Lower leg skin (tissue), 4 donors: ENCODE measurements at places on chromosomes 4 and X. TPM values are rescaled to one million over a fixed set of nuclear protein-coding genes. Genes with fewer than 3 reads are reported as not detected.

Gene TMEM164
- 73.2 TPM for total RNA-seq

Gene NEIL3
- total RNA-seq, result 1.8 TPM

Gene ESX1
- total RNA-seq, result not detected

Gene FAM9C
- not detected for total RNA-seq

Gene APLN
- total RNA-seq, result not detected

Gene XAGE1B
- total RNA-seq, result not detected

Gene PSAPL1
- 142 TPM for total RNA-seq

Gene FHIP1A
- 83.0 TPM for total RNA-seq

Gene F11
- not detected for total RNA-seq

Gene TRIM60
- total RNA-seq, result not detected

Gene MCF2
- not detected for total RNA-seq

Gene WDR17
- not detected for total RNA-seq

Gene SPANXC
- total RNA-seq, result not detected

Gene CRMP1
- total RNA-seq, result 0.17 TPM

Gene OTUD6A
- total RNA-seq, result not detected

Gene CNKSR2
- 3.3 TPM for total RNA-seq

Gene PRPS2
- total RNA-seq, result 49.5 TPM

Gene WNK3
- total RNA-seq, result 0.49 TPM

Gene CASP3
- total RNA-seq, result 17.7 TPM

Gene TRIM61
- not detected for total RNA-seq

Gene PDLIM3
- total RNA-seq, result 10.7 TPM

Gene OTC
- not detected for total RNA-seq

Gene MAGEA2B
- not detected for total RNA-seq

Gene MTMR8
- total RNA-seq, result 6.7 TPM

Gene SMIM43
- total RNA-seq, result not detected

Gene NKX3-2
- 0.78 TPM for total RNA-seq

Gene EMCN
- 8.8 TPM for total RNA-seq

Gene PLP1
- total RNA-seq, result 14.9 TPM

Gene PIR
- 18.0 TPM for total RNA-seq

Gene AP1AR
- 19.0 TPM for total RNA-seq

Gene ANXA3
- total RNA-seq, result 34.3 TPM

Gene BANK1
- 0.22 TPM for total RNA-seq

Gene EDA
- 3.1 TPM for total RNA-seq

Gene GPRASP1
- total RNA-seq, result 5.1 TPM

Gene TCEAL6
- not detected for total RNA-seq

Gene PPEF2
- not detected for total RNA-seq

Gene PTTG2
- not detected for total RNA-seq

Gene AWAT2
- total RNA-seq, result 2.2 TPM

Gene JCHAIN
- total RNA-seq, result 5.9 TPM

Gene MTMR1
- total RNA-seq, result 27.7 TPM

Gene SMIM31
- total RNA-seq, result not detected

Gene STPG2
- 0.84 TPM for total RNA-seq

Gene CD99
- 168 TPM for total RNA-seq

Gene AKAP4
- total RNA-seq, result not detected

Gene IRAK1
- total RNA-seq, result 58.5 TPM

Gene PPBP
- 1.9 TPM for total RNA-seq

Gene CTAG1A
- total RNA-seq, result not detected

Gene SPOCK3
- total RNA-seq, result not detected

Gene FAM199X
- total RNA-seq, result 11.5 TPM

Gene SSX2
- not detected for total RNA-seq

Gene ZAR1
- not detected for total RNA-seq

Gene FDCSP
- total RNA-seq, result not detected

Gene AMOT
- 9.9 TPM for total RNA-seq

Gene RIPPLY1
- total RNA-seq, result not detected
